ENCODE measurements at places on chromosomes 16 and 17.

- no peak for DNase-seq
Measured at GRCh38 chr16:28986492-28986891, 1.6 kb downstream of the LAT start.

GRCh38 chr17:21361020-21361809 is 14.9 kb upstream of the KCNJ12 start:
- no peak for DNase-seq

- peak; percentile 25 for DNase-seq
Measured at GRCh38 chr16:8905168-8905762, 23.1 kb downstream of the LITAFD start.

DNA sequence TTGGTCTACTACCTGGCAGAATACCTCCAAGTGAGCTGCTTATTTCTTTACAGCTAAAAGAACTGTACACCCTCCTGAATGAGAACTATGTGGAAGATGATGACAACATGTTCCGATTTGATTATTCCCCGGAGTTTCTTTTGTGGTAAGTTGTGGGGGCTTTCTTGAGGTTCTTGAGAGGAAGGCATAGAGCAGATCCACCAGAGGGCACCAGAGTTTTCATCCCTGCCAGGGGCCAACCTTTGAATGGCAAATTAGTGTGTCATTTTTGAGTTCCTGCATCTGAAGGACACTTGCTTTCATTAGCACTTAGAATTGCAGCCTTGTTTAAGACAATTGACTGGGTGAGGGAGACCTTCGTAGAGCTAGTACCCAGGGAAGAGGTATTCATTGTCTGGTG is 35.0 kb downstream of the NMT1 start:
- peak; percentile 22 for DNase-seq

GRCh38 chr17:11816409-11816808 is 180.9 kb downstream of the ZNF18 start:
- no peak for DNase-seq

DNA sequence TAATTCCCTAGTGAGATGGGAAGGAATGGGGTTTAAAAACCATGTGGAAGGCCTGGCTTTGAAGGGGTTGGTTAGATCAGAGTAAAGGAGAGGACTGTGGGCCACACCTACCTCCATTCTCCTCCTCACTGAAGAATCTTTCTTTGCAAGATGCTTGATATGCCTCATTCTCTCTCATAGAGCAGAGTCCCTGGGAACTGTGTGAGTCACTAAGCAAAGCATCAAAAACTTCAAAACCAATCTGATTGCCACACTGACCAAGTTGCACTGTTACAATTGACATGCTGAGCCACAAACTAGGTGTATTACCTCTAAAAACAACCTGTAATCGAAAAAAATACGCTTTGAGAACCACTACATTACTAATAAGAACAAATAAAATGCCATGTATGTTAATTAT is 2.0 kb downstream of the TUBD1 start:
- no peak for DNase-seq

GRCh38 chr16:629185-629832 is 1.5 kb upstream of the WFIKKN1 start:
- DNase-seq: no peak

DNA sequence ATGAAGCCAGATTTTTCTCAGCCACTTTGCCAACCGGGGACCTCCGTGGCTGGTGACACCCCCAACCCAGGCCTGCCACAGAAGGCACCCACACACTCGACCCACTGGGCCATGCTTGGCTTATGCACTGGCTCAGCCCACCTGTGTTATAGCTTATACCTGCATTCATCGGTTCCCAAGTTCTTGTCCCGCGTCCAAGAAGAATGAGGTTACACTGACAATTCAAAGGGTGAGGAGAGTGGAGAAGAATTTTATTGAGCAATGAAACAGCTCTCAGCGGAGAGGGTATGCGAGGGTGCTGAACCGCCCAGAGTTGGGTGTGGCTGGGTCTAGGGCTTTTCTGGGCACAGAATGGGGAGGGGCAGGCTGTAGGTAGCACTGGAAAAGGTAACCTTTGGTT is 22.2 kb upstream of the CDH15 start:
- no peak for DNase-seq

- no peak for DNase-seq
Measured at GRCh38 chr16:79278506-79278905, 322.0 kb downstream of the MAF start.

DNA sequence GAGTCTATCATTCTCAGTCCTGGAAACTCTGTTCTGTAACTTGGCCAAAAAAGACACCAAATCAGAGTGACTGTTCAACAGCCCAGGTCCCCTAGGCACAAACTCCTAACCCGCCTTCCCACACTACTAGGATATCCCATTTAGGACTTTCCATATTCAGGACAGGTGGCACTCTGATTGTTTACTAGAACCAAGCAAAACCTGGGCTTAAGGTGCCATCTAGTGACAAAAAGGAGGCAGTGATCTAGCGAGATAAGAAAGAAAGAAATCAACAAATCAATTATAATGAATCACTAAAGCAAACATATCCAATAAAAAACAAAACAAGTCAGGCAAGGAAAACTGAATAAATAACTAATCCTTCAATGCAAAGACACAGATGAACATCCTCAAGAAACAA is 203.9 kb downstream of the CEP112 start:
- peak; percentile 52 for DNase-seq

- no peak for DNase-seq
Measured at GRCh38 chr16:10708969-10709368, 14.2 kb upstream of the TEKT5 start.

GRCh38 chr17:877630-878029 is 95.5 kb downstream of the MRM3 start:
- DNase-seq: no peak

DNA sequence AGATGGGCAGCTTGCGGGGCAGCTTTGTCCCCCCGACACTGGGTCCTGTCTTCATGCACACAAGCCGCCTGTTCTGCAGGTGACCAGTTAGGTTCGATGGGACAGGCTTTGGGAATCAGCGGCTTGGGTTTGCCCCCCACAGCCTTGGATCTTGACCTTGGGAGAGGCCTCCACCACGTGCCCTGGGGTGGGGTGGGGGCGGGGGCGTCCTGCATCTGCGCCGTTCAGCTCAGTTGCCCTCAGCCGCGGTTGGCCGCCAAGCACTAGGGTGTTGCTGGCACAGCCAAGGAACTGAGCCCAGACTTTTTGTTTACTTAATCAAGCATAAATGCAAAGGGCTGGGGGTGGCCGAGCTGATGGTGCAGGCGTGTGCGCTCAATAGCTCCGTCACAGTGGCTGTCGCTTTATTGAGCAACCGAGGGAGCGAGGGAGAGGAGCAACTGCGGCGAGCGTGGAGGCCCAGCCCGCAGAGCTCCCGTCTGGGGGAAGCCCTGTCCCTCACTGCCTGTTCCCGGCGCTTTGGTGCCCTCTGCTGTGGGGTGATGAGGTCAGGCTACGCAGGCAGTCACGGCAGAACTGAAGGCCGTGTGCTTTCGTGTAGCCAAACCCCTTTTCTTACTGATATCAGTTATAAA is 33.9 kb downstream of the JPH3 start:
- DNase-seq: peak; percentile 88

- no peak for DNase-seq
Measured at GRCh38 chr17:60508384-60508980, 17.6 kb downstream of the APPBP2 start.

DNA sequence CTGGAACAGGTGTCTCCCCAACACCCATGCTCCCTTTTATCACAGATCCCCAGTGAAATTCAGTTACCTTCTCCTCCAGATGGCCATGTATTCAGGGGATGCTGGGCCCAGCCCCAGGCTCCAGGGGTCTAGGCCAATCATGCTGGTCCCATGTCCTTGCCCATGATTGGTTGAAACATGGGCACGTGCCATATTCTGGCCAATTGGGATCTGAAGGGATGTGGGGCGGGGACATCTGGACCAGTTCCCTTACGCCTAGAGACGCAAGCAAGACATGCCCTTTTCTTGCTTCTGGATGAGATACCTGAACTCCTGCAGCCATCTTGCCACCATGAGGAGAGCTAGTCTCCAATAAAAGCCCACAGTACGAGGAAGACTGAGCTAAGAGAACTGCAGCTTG is 31.0 kb upstream of the ST6GALNAC1 start:
- no peak for DNase-seq

- no peak for DNase-seq
Measured at GRCh38 chr17:57975044-57975443, 13.0 kb downstream of the VEZF1 start.

All from NCI-H526 (cell line).